Caki2 (cell line): ENCODE measurements at places on chromosomes 3 and 15. TPM values are rescaled to one million over a fixed set of nuclear protein-coding genes. Genes with fewer than 3 reads are reported as not detected.

LMOD3 gene
- total RNA-seq, result not detected in 2 replicates

SNTN gene
- total RNA-seq, result not detected in 2 replicates

GOLGA8J gene
- not detected in 2 replicates for total RNA-seq

RARRES1 gene
- total RNA-seq, result not detected in 2 replicates

COL6A5 gene
- not detected in 2 replicates for total RNA-seq

GRCh38 chr3:131608741-131609140 is 106.0 kb upstream of the MRPL3 start:
- DNase-seq, result no peak

DNA sequence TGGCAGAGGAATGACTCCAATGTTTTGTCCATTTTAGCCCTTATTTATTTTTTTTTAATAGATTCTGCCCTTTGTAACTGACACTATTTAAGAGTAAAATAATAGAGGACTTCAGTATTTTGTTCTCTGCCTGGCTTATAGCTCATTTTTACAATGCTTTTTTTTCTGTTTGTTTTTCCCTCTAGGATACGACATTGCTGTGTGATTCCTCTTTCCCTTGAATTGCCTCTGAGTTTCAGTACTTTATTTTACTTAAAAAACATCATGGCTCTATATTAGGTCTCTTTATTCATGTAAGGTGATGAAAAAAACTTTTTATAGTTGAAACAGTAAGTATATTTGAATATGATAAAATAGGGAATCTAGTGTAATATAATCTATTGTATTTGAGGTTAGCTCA is 179.1 kb downstream of the PTPRG start:
- DNase-seq, result no peak

- DNase-seq, result no peak
Measured at GRCh38 chr15:75727851-75728715, 15.4 kb upstream of the CSPG4 start.

GRCh38 chr3:141039589-141039988 is 11.6 kb upstream of the SPSB4 start:
- peak; percentile 8 for DNase-seq

DNA sequence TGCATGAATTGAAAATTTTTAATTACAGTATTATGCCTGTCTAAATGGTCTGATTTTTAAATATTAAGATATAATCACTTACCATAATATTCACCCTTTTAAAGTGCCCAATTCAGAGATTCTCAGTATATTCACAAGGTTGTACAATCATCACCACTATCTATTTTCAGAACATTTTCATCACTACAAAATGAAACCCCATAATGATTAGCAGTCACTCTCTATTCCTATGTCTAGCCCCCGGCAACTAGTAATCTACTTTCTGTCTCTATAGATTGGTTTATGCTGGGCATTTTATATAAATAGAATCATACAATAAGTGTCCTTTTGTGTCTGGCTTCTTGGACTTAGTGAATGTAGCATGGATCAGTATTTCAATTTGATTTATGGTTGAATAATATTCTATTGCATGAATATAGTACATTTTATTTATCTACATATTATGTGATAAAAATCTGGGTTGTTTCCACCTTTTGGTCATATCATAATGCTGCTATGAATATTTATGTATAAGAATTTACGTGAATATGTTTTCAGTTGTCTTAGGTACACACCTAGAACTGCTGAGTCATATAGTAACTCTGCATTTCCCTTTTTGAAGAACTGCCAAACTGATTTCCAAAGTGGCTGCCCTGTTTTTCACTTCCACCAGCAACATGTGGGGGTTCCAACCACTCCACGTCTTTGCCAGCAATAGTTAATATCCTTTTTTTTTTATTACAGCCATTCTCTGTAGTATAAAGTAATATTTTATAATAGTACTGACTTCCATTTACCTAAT is 485.7 kb upstream of the ZNF385D start:
- DNase-seq, result no peak

- DNase-seq, result no peak
Measured at GRCh38 chr3:142914286-142914811, 25.5 kb upstream of the PCOLCE2 start.

DNA sequence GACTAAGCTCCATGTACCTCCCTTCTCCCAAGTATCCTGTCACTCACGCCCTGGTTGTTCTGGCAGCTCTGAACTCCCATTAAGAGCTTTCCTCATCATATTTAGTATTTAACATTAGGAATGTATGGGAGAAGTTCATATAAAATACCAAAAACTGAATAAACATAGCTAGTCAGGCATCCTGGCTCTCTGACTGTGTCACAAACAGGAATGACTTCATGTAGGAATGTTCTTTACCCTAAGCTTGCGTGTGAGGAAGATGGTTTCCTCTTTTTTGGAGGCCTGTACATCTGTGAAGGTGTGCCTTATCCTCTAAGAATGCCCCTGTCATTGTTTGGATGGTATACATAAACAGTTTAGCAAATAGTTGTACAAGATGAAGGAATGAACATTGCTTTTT is 38.6 kb downstream of the SEMA6D start:
- DNase-seq, result no peak

DNA sequence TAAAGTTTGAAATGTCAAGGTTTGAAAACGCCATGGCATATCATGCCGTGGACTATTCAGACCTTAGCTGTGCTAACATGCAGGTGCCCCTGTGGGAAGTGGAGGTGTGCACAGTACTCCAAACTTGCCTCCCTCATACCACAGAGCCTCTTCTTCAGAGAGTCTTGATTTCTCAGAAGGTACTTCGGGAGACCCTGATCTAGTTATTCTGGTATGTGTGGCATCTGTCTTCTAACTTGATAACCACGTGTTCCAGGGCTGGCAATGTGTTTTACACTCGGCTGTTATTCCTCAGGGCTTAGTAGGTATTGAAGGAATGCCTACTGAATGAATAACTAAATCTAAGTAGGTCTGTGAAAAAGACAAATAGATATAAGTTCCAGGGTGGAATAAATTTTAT is 309.9 kb downstream of the CLSTN2 start:
- DNase-seq, result peak; percentile 13
